ENCODE measurements at places on chromosomes 2 and 18.

- peak; percentile 51 for DNase-seq
These were observed 31.1 kb upstream of the MAPK4 start for GRCh38 chr18:50528806-50529205.

DNA sequence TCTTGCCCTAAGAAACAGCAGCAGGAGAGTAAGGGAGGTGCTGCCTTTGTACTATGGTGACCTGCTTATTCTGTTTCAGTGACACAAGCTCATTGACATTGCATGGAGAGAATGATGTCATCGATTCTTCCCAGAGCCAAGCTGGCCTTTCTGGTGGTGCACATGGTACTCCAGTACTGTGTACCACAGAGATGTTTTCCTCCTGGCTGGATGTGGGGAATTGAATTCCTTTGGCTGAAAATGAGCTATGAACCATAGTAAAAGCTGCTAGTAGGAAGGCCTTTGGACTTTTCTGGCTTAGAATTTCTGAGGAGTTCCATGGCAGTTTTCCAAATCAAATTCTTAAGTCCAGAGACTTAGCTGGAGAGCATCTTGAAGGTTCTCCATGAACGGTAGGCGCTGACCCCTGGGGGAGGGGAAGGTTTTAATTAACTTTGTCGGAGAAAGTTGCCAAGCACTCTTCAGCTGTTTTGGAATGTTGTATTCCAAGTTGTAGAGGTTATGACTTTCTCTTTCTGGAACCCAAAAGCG is 17.1 kb upstream of the B3GNT2 start:
- no peak for DNase-seq

DNA sequence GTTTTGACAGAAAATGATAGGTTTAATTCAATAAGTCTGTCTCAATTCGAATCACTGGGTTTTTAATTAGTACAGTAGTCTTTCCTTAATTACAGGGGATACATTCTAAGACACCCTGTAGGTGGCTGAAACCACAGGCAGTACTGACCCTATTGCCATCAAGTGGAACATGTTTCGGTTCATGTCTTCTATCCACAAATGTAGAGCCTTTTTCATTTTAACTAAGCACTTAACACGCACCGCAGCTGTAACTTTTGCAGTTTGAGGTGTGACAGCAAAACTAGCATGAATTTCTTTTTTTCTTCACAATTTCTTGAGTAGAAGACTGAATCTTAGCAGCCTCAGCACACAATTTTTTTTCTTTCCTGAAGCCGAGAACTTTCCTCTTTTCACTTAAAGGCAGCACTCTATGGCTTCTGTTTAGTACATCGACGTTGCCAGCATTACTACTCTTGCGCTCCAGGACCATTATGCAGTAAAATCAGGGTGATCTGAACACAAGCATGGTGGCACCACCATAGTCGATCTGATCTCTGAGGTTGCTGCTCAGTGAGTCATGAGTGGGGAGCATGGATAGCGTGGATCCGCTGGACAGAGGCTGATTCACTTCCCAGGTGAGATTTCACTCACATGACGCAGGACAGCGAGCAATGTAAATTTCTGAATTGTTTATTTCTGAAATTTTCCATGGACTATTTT is 805.1 kb downstream of the RNF144A start:
- DNase-seq: no peak

DNA sequence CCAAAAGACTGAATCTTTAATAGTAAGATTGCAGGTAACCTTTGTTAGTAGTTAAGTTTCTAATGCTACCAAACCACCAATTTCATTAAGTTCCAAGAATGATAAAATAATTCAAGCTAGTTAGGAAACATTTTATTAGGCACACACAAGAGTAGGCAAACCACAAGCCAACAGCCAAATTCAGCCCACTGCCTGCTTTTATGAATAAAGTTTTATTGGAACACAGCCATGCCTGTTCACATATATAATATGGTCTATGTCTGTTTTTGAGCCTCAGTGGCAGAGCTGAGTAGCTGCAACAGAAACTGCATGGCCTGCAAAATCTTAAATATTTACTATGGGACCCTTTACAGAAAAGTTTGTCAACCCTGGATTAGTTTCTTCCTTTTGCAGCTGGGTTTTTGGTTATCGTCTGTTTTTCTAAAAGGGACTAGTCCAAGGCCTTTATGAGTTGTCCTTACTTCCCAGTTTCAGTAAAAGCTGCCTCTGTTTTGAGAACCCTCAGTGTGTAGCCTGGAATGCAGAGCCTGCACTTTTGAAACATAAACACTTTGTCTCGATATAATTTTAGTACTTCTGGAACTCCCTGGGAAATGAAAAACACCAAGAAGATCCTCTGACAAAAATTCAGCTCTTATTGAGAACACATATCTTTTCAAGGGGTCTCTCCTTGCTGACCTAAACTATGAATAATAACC is 39.1 kb downstream of the FRZB start:
- no peak for DNase-seq

DNA sequence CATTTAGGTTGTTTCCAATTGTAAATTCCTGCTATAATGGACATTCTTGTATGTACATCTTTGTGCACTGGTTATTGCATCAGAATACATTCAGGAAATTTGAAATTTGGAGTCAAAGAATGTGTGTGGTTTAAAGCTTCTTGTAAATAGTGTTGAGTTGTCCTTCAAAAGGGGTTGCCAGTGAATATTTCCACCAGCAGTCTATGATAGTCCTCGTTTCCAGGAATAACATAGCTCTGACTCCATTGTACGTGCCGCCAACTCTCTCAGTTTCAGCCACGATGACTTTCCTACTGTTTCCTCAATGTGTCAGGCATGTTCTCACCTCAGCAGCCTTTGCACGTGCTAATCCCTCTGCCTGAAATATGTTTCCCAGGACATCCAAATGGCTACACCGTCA is 10.9 kb upstream of the HS6ST1 start:
- DNase-seq: no peak

GRCh38 chr2:24711865-24712264 is 81.3 kb downstream of the PTRHD1 start:
- no peak for DNase-seq

DNA sequence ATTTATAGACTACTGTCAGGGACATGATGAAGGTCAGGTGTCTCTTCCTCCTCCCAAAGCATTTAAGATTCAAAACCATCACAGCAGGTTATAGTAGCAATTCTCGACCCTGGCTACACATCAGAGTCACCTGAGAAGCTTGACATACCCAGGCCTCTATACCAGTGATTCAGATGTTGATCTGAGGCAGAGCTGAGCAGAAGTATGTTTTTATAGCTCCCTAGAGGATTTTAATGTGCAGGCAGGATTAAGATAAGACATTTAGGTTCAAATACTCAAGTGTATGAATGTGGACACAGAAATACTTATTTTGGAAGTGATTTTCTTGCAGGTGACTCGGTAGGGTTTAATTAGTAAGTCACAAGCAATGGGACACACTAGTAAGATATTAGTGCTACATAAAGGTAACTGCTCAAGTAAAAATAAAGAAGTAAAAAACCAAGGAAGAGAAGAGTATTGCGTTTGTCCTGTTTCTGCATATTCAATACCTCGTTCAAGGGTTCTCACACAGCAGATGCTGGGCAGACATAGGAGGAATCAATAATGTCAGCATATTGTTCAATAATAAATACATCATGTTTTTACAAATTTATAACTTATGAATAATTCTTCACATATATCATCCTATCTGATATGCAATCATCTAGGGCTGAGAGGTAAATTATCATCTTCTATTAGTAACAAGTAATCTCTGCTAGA is 7.0 kb downstream of the GCFC2 start:
- DNase-seq: no peak

GRCh38 chr2:98637401-98638147 is 29.2 kb downstream of the UNC50 start:
- DNase-seq: no peak

- no peak for DNase-seq
These were observed 295.0 kb downstream of the RAD51AP2 start for GRCh38 chr2:17223211-17223610.

GRCh38 chr2:28658369-28658768 is 93.3 kb upstream of the PPP1CB start:
- no peak for DNase-seq

GRCh38 chr2:184743096-184743495 is 144.8 kb downstream of the ZNF804A start:
- DNase-seq: no peak

- no peak for DNase-seq
These were observed 309.8 kb downstream of the ERBB4 start for GRCh38 chr2:212228743-212229171.

DNA sequence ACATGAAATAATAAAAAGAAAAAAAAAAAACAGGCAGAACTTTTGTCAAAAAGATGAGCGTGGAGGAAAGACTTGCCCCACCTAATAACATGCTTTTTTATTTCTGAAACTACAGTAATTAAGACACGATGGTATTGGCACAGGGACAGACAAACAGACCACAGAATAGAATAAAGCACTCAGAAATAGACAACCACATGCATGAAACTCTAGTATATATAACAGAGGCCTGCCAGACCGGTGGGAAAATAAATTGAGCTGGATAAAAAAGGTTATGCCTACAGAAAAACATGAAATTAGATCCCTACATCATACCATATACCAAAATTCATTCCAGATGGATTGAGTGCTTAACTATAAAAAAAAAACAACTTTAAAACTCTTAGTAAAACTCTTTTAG is 163.1 kb downstream of the NRP2 start:
- no peak for DNase-seq

DNA sequence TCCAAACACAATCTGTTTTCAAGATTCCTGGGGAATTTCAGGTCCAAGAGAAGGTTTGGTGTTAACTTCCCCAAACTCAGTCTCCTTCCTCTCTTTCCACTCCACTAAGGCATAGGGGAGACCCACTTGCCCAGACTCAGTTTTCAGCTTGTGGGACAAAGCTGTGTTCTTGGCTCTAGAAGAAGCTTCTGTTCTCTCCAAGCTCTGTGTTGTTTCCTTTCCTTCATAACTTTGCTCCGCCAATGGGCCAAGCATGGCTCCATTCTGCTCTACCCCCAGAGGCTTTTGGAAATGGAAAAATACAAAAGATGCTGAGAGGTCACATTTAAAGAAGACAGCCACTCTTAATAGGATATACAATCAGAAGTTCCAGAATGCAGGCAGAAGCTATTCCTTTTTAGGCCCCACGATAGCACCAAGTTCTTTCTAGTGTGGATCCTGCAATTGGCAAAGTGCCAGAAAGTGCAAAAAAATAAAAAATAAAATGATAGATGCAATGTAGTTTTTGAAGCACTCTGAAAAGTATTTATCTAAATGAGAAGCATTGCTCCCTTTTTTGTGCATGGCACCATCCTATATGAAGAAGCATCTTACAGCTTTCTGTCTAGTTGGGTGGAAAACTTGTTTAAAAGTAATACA is 510.1 kb downstream of the TXNL1 start:
- no peak for DNase-seq

GRCh38 chr18:3808985-3809780 is 359.2 kb downstream of the TGIF1 start:
- no peak for DNase-seq

DNA sequence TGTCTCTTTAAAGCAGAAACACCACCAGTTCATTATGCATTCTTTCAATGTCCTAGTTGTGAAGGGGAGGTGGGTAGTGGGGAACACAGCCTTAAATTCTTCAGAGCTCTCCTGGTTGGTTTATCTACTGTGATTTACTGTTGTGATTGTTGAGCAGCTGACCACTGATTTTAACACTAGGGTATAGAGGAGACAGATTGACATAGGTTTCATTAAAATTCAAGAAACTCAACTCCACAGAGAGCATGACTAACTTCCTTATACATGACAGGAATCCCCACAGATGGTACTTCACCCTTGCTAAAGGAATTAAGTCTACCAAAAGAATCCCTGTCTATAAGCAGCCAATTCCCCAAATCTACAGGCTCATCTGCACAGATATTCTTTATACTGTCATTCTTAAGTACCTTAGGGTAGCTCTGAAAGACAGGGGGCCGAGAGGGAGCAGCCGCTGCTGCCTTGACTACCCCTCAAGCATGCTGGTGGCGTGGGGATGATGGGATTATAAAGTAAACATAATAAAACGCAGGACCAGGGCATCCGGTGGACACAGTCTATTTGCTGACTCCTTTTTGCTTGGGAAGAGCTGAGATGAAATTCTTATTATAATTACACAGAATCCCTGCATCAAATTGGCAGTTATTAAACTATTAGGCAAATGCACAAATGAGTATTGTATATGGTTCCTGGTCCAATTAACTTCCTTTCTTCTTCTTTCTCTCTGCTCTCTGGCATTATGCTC is 1377.6 kb upstream of the PIK3C3 start:
- DNase-seq: no peak

DNA sequence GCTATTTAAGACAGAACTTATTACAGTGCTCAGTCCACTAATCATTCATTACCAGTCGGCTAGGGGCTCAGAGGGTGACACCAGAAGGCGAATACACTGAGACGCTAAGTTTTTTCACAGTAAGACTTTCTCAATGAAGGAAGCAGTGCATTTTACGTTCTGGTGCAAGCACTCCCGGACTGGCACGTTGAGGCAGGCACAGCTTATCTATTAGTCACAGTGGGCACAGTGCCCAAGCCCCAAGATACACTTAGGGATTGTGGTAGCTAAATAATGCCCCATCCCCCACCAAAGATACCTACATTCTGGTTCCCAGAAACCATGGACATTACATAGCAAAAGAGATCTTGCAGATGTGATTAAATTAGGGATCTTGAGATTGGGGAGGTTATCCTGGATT is 32.6 kb upstream of the BCL11A start:
- no peak for DNase-seq

- DNase-seq: no peak
These were observed 565.6 kb downstream of the TMEM182 start for GRCh38 chr2:103327386-103327785.

GRCh38 chr2:236862961-236863728 is 222.5 kb upstream of the COPS8 start:
- no peak for DNase-seq

- no peak for DNase-seq
These were observed 34.9 kb downstream of the RAB10 start for GRCh38 chr2:26068602-26069298.

- DNase-seq: no peak
These were observed 149.7 kb downstream of the TFCP2L1 start for GRCh38 chr2:121135168-121135853.

DNA sequence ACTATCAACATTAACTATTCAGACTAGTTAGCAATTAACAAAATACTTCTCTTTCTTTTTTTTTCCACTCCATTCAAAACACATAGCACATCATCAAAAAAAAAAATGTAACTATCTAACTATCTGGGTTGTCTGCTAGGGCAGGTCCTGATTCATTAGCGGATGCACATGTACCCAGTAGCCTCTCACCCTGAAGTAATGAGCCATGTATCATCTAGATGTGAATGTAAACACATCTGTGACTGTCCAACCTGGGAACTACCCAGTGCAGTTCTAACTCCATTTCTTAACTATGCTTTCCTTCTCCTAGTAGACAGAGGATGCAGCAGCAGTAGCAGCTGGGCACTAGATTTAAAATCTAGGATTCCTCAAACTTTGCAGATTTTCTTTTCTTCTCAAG is 183.1 kb upstream of the PIK3C3 start:
- no peak for DNase-seq

- DNase-seq: no peak
These were observed 24.2 kb downstream of the WDR75 start for GRCh38 chr2:189465478-189465877.

- DNase-seq: peak; percentile 83
These were observed 32.3 kb downstream of the SCTR start for GRCh38 chr2:119491776-119492525.
